Stimulated activated CD4-positive, alpha-beta T cell treated with anti-CD3 and anti-CD28 coated beads, Interleukin-2, amount 100 ng/mL, for 24 hours (primary cell): ENCODE measurements at places on chromosomes 7 and 10.

GRCh38 chr7:66921396-66921917 is 432 bp downstream of the TMEM248 start:
- DNase-seq, result peak; percentile 22

DNA sequence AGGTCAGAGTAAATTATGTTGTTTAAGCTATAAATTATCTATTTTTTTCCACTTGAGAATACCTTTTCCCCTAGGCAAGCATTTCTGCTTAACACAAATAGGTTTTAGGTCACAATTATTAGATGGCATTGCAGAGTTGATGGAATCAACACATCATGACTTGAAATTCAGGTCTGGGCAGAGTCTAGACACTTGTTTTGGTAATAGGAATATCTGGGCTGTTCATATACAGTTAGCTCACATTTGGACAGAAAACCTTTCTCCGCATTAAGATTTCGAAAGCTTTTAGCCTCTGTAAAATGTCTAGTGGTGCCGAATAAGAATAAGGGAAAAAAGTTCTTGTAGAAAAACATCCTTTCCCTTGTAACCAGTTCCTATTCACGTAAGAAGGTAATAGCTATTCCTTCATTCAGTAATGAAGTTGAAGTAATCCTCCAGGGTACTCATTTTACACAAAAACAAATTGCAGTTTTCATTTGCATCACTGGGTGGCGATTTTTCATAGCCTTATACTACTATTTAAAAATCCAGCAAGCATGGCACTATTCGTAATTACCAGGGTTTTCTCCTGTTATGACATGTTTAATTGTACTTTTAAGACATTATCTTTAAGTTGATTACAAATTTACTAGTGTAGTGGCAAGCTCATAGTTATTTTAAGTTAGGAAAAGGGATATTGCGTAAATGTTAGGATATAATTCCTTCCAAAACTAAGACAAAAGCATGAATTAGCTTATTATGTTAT is 37.0 kb downstream of the RPA3 start:
- peak; percentile 50 for DNase-seq

GRCh38 chr10:66071907-66072306 is 853.9 kb upstream of the LRRTM3 start:
- DNase-seq, result no peak

DNA sequence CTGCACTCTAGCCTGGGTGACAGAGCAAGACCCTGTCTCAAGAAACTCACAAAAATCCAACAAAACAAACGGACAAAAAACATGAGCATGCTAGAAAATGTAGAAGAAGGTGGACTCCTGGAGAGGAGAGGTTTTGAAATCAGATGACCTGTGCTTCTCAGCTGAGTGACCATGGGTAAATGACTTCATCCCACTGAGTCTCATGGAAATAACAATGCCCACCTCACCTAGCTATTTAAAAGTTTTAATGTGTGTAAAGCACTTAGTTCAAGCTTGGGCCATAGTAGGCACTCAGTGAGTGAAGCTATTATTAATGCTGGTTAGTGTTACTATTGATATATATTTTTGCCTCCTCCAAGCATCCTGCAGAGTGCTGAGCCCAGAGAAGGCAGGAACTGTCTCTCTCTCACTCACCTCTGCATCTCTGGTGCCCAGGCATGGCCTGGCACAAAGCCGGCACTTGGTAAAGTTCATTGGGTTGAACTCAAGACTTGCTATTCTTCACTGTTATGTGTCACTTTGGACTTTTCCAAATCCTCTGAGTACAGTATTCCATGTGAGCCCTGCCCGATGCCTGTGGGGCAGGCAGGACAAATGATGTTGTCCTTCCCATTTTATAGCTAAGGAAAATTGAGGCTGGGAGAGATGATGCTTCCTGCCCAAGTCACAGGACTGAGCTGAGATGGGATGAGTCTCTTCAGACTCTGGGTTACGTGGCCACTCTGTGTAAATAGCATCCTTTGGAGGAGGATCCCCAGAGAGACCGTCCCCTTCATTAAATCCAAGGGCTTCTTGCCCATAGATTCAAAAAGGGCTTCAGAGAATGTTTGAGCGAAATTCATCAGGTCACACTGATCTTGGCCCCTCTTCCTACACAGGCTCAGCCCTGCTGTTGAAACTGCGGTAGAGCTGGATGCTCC is 81.4 kb upstream of the EMX2 start:
- DNase-seq, result no peak

GRCh38 chr10:69914398-69915214 is 112.9 kb downstream of the COL13A1 start:
- peak; percentile 53 for DNase-seq

- DNase-seq, result no peak
These were observed 113.4 kb downstream of the JAZF1 start for GRCh38 chr7:28067171-28067570.

DNA sequence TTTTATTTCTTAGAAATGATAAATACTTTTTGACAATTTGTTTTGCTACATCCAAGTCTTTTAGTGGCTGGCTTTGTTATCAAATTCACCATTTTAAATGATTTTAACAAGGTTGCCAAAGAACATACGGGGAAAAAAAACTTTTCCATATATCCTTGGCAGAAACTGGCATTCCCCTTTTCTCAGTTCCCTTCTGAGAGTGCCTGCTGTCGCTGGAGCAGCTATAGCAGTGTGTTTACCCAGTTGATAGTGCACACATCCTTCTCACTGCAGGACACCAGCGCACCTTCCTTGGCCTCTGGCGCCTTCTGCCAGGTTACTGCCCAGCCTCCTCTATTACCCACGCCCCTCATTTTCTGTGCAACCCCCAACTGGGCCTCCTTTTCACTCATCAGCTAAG is 94.1 kb downstream of the ALOX5 start:
- no peak for DNase-seq

GRCh38 chr7:104923010-104923421 is 91.0 kb upstream of the KMT2E start:
- DNase-seq, result peak; percentile 74

GRCh38 chr10:85791818-85792532 is 574.6 kb downstream of the GRID1 start:
- no peak for DNase-seq

DNA sequence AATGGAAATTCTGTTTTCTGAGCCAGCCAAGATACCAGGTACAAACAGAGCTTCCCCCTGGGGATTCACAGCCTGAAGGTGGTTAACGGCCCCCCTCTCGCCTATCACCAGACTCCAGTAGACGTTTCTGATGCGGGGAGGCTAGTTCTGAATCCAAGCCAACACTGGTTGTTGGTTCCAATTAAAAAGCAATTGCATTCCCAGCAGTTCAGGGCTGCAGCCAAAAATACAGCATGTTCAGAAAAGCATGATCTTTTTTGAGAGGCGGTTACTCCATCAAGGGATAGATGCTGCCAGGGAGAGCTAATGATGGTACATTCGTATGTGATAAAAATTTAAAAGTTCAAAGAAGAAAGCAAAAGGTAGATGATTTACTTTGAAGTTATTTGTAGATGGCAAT is 481.0 kb downstream of the GALNT17 start:
- DNase-seq, result no peak

GRCh38 chr10:97365761-97366351 is 31.3 kb upstream of the FRAT2 start:
- DNase-seq, result no peak

DNA sequence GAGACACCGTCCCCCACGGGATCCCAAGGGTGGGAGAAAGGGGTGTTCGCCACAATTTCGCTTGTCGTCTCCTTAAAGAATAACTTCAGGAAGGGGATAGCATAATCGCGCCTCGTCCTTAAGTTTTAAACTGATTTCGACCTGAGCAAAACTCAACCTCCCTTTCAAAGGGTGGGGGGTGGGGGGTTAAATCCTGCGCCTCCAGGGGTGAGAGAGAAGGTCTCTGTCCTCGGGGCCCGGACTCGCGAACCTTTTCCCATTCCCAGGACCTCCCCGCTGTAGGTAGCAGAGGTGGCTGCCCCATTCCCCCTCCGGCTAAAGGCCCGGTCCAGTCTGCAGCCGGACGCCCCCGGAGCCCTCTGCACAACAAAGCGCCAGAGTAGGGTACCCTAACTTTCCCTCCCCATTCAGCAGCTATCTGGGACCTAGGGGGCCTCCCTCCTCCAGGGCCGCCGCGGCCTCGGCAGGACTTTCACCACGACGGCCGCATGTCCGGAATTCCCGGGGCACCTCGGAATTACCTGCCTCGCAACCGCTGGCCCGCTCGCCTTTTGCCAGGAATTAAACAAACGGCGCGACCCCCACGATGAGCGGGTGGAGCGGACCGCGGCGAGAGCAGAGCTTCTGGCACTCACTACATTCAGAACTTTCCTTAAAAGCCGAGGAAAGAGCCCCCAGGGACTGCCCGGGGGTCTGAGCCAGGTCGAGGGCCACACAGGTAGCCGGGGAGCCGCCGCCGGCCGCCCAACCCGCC is 1.7 kb downstream of the CDK6 start:
- DNase-seq, result no peak

DNA sequence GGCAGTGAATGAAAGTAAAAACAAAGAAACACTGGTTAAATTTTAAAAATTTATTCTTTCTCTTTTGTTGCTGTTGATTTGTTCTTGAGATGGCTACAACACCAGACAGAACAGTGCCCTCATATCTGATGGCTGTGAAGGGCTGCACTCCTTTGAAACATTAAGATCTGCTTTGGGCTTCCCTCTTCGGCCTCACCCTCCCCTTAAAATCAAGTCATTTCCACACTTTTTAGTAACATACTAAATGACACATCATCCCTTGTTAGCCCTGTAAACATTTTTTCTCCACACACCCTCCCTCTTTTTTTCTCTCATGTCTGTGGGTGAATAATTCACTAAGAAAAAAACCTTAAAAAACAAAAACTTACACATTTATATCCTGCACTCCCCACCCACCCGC is 16.4 kb downstream of the IRF5 start:
- no peak for DNase-seq

DNA sequence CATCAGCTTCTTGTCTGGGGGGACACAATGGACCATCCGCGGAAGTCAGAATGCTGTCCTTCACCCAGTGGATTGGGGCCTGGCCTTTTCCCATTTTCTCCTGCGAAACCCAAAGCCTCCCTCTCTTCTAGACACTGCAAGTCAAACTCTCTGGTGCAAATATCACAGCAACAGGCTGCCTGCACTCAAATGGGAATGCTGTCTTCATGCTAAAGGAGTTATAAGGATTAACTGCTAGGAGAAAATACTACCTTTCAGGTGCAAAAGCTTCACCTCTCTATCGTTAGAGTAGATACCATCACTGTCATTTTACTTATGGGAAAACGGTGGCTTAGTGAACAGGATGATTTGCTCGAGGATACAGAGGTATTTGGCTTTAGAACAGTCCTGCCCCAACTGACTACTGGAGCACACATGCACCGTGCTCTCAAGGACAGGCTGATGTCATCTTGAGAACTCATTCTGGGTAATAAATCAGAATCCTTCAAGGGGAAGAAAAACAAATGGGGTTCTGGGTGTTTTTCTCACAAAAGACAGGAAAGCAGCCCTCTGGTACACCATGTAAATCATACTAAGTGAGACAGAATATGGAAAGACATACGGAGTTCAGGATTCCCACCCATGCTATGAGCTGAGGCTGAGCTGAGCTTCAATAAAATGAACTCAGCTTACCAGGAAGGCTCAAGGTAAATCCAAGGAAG is 100.9 kb downstream of the SAMD9 start:
- no peak for DNase-seq

- no peak for DNase-seq
These were observed 349.8 kb downstream of the SDK1 start for GRCh38 chr7:3650844-3651243.
